Cerebellum (tissue), 4 donors: ENCODE measurements at places on chromosomes 1 and 21.

- no peak for DNase-seq
Measured at GRCh38 chr21:36103434-36103833, 31.4 kb upstream of the CBR3 start.

DNA sequence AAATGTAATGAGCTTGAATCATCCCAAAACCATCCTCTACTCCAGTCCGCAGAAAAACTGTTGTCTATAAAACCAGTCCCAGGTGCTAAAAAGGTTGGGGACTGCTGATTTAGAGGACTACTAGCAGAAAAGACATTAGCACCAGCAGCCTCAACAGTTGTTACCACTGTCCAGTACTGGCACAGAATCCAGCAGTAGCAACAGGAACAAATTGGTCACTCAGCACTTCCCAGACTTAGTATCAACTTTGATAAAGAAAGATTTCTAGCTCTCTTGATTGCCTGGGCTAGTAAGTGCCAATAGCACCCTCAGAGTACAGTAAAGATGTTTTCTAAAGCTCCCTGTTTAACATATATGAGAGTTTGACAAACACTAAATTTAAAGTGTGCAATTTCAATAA, 127.9 kb downstream of the FAF1 start:
- no peak for DNase-seq

DNA sequence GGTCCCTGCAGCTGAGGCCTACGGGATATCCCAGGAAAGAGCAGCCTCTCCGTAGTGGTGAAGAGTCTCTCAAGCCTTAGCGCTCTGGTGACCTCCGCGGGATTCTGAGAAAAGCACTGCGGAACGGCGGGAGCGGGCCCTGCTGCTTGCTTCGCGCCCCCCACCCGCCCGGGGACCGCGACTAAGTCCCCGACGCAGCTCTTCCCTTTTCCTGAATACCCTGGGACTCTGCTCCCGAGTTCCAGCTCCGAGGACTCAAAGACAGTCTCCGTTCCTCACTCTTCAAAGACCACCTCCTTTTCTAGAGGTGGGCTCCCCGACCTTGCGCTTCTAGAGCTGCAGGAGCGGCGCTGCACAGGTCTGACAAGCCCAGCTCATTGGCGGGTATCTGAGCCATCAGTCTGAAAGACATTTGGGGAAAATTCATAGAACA, 3.6 kb upstream of the PRRX1 start:
- no peak for DNase-seq

DNA sequence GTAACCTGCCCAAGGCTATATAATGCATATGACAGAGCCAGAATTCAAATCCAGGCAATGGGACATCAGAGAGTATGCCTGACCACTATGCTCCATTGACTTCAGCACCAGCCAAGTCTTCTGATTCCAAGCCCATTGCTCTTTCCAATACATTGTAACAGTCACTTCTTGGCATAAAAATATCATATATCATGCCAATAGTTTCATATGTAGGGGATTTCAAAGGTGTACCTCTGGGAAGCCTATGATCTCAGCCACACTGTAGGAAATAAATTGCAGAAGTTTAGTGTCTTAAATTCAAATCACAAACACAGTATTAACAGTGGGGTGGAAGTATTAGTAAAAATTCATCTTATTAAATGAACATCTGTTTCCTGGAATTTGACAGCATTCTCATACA, 30.0 kb upstream of the ROR1 start:
- no peak for DNase-seq

DNA sequence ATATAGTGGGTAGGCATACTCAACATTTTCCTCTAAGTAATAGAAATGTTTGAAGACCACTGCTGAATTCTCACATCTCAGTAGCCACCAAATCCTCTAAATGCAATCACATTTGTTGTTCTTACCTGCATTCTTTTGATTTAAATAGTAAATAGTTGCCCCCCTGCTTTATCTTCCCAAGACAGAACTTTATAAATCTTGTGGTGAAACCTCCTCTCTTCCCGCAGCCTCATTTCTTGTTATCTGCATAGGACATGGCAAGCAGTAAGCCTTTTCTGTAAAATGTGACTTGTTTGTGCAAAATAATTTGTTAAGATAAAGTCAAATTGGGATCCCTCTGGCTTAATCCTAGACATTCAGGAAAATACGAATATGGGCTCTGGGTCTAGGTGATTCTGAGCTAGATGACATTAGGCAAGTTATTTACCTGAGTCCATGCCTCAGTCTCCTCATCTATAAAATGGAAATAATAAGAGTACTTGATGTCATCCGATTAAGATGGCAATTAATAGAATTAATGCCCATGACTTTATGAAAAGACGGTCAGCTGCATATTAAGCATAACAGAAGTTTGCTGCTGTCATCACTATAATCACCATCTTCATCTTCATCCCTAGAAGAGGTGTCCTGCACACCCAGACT, 77.7 kb downstream of the LRRC8C start:
- no peak for DNase-seq

DNA sequence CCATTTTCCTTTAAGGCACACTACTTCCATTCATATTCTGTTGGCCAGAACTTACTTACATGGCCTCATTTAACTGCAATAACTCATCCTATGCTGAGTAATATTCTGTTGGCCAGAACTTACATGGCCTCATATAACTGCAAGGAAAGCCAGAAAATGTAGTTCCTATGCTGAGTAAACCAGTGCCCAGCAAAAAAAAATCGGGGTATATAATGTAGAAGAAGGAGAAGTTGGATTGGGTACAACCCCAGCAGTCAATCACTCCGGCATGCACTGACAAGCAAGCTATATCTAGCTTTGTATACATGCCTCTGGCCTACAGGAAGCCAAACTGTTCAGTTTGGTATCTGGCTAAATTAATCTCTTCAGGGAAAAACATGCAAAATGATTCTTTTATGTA, 39.4 kb upstream of the PPIH start:
- DNase-seq, result no peak

- no peak for DNase-seq
Measured at GRCh38 chr1:24540051-24540905, 15.6 kb upstream of the NCMAP start.

- no peak for DNase-seq
Measured at GRCh38 chr1:27650539-27651175, 15.7 kb upstream of the FGR start.

- no peak for DNase-seq
Measured at GRCh38 chr1:60972841-60973364, 109.5 kb upstream of the NFIA start.
